ENCODE measurements at places on chromosomes 11 and 22.

GRCh38 chr11:12372111-12372510 is 5.3 kb upstream of the PARVA start:
- no peak for DNase-seq

- no peak for DNase-seq
Observed at GRCh38 chr11:88102598-88102934, 72.7 kb downstream of the RAB38 start.

GRCh38 chr11:81039916-81040524 is 1599.2 kb upstream of the TENM4 start:
- no peak for DNase-seq

DNA sequence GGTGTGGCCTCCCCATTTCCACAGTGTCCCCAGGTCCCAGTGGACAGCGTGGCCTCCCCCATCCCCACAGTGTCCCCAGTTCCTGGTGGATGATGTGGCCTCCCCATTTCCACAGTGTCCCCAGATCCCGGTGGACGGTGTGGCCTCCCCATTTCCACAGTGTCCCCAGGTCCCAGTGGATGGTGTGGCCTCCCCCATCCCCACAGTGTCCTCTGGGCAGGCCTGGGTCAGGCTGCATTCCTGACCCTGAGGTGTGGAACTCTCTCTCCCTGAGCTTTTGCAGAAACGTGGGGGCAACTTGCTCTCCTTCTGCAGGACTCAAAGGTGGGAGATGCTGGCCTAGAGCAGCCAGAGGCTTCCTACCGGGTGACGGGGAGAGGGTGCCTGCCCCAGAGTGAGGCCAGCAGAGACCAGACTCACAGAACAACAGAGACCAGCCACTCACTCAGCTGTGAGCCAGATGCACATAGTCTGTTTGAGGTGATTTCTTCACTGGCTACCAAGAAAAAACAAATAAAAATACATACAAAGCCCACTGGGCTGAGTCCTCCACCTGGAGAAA is 85.8 kb upstream of the FGF3 start:
- DNase-seq = no peak

- no peak for DNase-seq
Observed at GRCh38 chr11:112852143-112852866, 108.9 kb upstream of the NCAM1 start.

- no peak for DNase-seq
Observed at GRCh38 chr22:24393012-24393559, 34.3 kb upstream of the ADORA2A start.

- no peak for DNase-seq
Observed at GRCh38 chr11:84817998-84818397, 809.1 kb downstream of the DLG2 start.

DNA sequence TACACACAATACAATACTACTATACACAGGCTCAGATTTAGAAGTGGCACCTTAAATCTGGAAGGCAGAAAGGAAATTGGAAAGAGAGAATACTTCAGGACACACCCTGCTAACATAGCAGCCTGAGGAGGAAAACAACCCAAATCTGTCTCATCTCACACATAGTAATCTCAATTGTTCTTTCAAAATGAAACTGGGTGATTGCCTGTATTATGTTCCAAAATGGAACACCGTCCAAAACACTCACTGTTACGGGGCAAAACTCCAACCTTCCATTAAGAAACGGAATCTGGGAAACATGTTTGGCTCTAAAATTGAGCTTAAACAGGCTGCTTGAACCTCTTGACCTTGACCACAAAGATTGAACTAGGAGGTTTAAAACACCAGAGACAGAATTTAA is 572.6 kb downstream of the OPCML start:
- no peak for DNase-seq

GRCh38 chr11:8640267-8640906 is 42.1 kb downstream of the TRIM66 start:
- DNase-seq = no peak

GRCh38 chr11:69354545-69354897 is 60.6 kb downstream of the MYEOV start:
- no peak for DNase-seq

- DNase-seq = no peak
Observed at GRCh38 chr22:43995057-43995685, 28.9 kb upstream of the PARVB start.

DNA sequence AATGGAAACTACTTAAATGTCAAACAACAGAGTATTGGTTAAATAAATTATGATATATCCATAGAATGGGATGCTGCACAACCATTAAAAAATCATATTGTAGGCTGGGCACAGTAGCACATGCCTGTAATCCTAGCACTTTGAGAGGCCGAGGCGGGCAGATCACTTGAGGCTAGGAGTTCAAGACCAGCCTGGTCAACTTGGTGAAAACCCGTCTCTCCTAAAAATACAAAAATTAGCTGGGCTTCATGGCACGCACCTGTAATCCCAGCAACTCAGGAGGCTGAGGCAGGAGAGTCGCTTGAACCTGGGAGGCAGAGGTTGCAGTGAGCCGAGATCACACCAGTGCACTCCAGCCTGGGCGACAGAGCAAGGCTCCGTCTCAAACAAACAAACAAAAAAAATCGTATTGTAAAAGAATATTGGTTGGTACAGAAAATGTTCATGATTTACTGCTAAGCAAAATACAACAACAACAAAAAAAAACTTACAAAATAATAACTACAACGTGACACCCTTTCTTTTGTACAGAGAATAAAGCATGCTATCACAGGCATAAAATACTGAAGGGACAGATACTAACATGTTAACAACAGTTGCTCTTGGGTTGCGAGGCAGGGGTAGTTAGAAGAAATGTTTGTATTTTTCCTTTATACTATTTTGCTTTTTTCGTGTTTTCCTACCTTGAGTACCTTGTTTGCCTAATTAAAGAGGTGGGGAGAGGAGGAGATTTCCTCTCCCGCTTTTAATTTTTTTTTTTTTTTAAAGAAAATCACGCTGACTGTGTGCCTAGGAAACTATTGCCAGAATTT is 21.3 kb upstream of the RRAS2 start:
- no peak for DNase-seq

DNA sequence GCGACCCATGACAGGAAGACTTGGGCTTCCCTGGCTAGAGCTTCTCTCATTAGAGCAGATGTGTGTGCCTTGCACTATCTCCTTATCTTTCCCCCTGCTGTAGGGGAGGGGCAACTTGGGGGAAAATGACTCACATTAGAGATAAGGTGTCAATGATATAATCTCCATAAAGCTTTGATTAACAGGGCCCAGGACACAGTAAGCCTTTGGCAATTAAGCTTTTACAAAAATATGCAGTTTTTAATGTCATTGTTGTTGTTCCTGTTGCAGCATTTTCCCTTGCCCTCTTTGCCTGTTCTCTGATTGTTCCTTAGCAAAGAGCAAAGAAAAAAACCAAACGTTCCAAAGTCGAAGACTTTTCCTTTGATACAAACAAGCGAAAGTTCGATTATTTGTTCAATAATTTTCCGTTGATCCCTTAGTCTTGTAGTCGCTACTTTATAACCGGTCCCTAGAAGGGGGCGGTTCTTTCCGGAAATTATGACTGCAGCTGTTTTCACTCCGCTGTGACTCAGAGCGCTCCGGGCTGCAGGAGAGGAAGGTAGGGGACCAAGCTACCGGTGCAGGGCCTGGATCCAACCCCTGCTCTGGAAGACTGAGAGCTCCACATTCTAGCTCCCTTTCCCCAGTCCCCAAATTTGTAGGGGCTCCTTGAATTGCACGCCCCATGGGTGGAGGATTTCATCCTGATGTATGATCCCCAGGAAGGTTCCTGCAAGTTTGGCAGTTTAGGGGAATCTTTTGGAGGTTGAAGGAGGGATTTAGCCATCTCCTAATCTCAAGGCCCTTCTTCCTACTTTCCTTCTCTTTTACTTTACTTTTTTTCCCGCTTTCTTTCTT is at the start of gene VWA5A:
Gene VWA5A (plus strand): TSS at position 509 of the 840 bp plus-strand sequence. CDS start 2,062 bp downstream, outside the sequence.
- DNase-seq = peak; percentile 92

DNA sequence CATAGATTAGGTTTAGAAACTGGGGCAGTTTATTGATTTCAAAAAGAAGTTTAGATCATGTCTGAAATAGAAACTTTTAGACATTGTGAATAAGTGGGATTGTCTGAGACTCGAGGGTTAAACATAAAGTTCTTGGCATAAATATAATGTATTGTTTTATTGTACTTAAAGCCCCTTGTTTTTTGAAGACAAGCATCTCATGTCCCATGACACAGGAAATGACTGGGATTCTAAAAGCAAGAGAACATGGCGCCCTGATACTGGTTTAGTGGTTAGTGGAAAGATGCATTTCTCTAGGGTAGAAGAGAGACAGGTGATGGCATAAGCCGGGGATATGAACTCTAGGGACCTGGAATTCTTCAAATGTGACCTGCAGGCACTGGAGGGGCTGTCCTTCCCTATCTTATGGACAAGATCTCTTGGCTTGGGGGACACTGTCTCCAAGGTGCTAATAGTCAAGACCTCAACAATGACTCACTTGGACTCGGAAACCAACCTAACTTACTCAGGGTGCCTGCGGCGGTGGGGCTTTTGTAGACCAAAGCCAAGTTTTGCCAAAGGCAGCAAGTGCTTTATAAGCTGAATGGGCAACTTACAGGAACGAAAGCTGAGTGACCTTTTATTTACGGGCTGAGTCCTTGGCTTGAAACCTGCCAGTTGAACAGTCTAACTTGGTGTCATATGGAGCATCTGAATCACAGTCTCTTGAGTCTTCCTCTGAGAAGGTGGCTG is 48.2 kb downstream of the UBASH3B start:
- DNase-seq = no peak

- no peak for DNase-seq
Observed at GRCh38 chr11:128670631-128671030, 23.2 kb upstream of the FLI1 start.

DNA sequence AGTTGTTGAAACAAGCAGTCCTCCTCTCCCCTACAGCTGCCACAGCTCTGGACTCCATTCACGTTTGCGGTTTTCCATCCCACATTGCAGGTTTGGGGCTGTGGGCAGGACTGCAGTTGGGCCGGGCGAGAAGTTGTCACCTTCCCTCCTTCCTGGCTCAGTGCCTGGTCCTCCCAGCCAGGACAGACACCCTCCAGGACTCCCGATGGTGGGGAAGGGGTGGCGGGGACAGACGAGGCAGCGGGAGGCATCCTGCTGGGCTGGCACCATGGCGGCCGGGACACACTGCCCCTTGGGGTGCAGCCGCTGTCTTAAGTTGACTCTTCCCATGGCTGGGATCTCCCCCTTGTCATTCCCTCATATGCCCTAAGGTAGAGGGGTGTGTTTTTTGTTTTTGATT is 615.2 kb downstream of the BRD1 start:
- no peak for DNase-seq

GRCh38 chr11:13962562-13963168 is at the start of gene SPON1:
SPON1 (plus strand) TSS chr11:13962723; CDS start chr11:13962905, 182 bp downstream.
- peak; percentile 88 for DNase-seq

DNA sequence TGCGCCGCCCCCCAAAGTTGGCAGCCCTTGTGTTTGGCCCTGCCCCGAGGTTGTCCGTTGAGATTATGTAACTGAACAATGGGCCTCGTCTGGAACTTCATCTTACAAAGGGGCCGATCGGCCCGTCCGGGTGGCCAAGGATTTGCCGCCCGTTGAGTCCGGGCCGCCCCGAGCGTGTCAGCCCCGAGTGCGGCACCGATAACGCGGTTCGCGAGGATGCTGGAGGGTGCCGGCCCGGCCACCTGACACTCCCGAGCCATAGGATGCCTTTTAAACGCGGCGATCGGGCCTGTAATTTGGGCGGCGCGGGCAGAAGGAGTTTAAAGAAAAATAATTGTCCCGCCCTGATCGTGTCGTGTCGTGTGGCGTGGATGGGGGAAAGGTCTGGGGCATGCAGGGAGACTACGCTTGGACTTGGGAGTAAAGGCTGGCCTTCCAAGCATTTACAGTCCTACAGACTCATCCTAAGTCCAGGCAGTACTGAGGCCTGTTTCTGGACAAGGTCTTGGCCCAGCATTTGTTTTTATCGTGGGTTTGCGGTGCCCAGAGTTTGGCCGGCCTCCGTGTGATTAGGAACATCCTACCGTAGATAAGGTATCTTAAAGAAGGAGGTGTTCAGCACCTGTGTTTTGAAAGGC is 1.3 kb downstream of the WEE1 start:
- no peak for DNase-seq

- DNase-seq = no peak
Observed at GRCh38 chr11:33825854-33826560, 51.7 kb upstream of the FBXO3 start.

DNA sequence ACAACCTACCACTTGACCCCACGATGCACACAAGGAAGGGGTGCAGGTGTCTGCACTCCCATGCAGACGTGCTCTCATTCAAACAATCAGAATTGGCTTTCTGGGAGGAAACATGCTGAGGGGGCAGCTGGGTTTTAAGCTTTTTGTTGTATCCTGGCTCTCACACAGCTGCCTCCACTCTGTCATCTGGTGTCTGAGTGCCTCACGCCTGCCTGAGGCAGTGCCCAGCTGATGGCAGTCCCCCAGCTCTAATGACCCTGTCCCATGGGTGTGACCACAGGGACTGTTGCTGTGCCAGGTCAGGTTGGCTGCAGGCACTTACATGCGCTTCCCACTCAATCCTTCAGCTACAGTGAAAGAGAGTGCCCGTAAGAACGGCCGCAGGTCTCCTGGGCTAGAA is 53.7 kb downstream of the ARFGAP3 start:
- DNase-seq = peak; percentile 37

DNA sequence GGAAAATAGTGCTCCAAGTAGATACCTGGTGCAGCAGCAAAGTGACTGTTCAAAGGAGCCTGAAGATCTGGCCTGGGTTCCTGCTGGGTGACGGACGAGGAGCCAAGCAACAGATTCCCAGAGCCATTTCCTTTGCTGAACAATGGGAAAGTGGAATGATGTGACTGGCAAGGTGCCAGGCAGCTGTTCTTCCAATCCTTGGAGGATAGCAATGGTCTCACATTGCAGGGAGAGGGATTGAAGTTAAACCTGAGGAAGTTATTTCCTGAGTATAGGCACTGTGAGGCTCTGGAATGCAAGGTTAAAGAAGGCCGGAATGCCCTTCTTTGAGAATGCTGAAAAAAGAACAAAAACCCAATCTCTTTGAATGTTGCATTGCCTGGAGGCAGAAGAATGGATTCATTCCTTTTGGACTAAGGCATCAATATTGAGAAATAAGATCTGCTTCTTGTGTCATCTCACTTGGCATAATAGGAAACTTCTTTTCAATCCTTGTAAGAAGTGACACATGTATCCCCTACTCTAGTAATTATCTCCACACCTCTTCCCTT is 223.8 kb downstream of the BLID start:
- no peak for DNase-seq

DNA sequence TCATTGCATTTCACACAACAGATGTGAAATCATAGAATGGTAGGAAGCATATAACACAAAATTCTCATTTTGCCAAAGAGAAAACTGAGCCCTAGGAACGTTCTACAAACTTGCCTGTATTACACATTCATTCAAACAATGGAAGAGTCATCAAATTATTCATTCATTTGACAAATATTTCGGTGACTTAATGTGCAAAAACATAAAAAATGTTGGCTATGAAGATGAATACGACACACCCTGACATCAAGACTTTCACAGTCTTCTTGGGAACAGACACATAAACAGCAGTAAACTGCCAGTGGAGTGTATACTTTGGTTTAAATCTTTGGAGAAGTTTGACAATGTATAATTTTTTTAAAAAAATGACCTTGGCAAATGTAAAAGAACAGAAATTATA is 20.4 kb upstream of the C11orf87 start:
- no peak for DNase-seq

Data from brain (organoid and tissue), 16 donors.